ENCODE measurements at places on chromosomes 7 and 10.

- DNase-seq: peak; percentile 1
Measured at GRCh38 chr10:7488418-7488829, 77.6 kb upstream of the SFMBT2 start.

- DNase-seq: no peak
Measured at GRCh38 chr10:18429335-18429734, 222.1 kb downstream of the NSUN6 start.

DNA sequence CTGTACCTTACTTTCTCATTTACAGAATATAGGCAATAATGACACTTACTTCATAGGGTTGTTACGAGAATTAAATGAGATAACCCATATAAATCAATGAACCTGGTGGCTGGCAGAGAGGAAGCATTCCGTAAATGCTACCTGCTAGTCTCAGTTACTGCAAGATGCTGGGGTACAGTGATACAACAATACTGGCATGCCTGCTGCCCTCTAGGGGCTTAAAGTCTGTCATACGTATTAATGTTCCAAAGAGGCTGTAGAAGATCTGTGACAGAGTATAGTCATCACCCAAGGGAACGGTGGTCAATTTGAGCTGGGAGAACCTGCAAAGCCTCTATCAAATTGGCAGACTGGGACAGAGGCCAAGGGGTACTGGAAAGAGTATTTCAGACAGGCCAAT, 421.5 kb downstream of the GPAM start:
- DNase-seq: no peak

DNA sequence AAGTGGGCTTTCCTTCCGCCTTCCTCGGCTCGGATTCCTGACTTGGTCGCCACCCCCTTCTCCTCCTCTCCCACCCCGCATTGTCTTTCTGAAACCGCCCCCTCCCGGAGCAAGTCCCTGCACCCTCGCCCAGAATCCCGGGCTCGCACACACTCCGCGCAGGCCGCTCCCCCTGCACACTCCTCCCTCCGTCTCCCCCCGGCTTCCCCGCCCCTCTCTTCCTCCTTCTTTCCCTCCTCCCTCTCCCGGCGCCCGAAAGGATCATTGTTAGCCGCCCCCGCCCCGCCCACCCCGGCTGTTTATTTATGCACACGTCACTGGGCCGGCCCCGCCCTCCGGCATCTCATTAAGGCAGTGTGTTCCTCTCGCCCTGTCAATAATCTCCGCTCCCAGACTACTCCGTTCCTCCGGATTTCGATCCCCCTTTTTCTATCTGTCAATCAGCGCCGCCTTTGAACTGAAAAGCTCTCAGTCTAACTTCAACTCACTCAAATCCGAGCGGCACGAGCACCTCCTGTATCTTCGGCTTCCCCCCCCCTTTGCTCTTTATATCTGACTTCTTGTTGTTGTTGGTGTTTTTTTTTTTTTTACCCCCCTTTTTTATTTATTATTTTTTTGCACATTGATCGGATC, at the start of gene TCF7L2:
TSS of gene TCF7L2 (plus strand) at position 373 of the 633 bp plus-strand sequence. CDS start 510 bp downstream, outside the sequence.
- peak; percentile 97 for DNase-seq

GRCh38 chr10:14102056-14102455, 228.7 kb downstream of the FRMD4A start:
- peak; percentile 32 for DNase-seq

DNA sequence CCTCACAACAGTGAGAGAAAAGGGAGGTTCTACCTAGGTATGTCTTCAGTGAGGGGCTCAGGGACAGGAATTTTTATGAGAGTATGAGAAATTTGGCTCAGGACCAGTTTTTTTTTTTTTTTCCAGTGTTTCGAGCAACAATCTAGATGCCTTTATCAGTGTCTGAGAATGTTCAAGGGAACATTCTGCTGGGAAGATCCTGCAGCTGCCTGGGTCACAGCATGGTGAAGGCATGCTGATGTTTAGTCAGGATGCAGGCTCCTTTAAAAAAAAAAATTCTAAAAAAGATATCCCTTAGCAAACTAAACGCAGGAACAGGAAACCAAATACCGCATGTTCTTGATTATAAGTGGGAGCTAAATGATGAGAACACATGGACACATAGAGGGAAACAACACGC, 31.0 kb downstream of the SBDS start:
- peak; percentile 81 for DNase-seq

GRCh38 chr7:146090023-146090645, 26.5 kb upstream of the CNTNAP2 start:
- peak; percentile 0 for DNase-seq

DNA sequence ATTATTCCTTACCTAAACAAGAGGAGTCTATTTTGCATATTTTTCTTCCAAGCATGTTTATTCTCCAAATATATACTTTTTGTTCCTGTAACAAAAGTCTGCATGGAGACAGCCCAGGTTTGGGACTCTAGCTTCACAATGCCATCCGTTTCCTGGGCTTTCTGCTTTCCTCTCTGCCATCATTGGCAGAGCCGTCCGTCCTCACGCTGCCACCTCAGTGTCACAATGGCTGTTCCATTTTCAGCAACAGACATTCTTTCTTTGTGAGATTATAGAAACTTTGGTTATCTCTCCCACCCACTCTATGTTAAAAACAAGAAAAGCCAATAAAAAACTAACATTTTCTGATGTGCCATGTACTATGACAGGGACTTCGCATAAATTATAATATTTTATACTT, 825.2 kb downstream of the REEP3 start:
- no peak for DNase-seq

DNA sequence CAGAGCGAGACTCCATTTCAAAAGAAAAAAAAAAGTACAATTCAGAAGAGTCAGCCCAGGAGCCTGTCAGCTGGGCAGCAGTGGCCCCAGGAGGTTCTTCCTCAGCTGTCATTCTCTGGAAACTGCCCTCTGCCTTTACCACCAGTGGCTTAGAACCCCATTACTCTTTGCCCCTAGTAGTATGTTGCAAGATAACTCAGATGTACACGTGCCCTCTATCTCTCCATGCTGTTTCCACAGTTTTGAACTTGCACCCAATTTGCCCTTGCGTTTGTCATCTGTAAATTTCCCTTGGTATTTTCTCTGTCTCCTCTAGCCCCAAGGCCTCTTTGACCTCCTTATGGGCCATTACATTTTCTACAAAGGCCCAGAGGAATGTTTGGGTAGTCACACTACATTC, 56.7 kb upstream of the PRKAR2B start:
- DNase-seq: peak; percentile 15
